ENCODE measurements at places on chromosomes 12 and 14.

DNA sequence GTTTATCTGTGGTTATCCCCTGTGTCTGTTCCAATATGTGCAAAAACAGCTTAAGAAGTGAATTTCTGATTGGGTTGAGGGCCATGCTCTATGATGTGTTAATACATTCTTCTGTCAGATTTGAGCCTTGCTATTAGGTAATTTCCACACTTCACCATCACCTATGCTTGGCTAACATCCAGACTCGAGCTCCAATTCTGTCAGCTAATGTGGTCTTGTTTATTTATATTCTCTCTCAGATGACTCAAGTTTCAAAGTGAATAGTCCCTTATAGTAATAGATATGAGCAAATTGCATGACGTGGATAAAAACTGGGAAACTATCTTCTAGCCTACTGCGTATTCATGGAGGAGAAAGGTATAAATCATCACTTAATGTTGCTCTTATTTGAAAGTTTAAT is 451.3 kb downstream of the SNAPC1 start:
- no peak for ATAC-seq

DNA sequence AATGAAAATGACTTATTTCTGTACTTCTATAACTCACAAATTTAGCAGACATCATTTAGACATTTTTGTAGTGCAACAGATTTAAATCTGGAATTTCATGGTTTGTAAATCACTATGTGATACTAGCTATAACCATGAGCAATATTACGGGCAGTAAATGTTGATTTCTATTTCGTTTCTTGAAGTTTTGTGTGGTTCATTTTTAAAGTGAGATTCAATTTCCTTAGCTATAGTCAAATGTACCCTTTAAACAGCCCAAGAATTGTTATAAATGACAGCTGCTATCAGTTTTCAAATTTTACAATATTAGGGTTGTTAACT is 30.2 kb downstream of the NUDT4 start:
- ATAC-seq: peak; percentile 53

DNA sequence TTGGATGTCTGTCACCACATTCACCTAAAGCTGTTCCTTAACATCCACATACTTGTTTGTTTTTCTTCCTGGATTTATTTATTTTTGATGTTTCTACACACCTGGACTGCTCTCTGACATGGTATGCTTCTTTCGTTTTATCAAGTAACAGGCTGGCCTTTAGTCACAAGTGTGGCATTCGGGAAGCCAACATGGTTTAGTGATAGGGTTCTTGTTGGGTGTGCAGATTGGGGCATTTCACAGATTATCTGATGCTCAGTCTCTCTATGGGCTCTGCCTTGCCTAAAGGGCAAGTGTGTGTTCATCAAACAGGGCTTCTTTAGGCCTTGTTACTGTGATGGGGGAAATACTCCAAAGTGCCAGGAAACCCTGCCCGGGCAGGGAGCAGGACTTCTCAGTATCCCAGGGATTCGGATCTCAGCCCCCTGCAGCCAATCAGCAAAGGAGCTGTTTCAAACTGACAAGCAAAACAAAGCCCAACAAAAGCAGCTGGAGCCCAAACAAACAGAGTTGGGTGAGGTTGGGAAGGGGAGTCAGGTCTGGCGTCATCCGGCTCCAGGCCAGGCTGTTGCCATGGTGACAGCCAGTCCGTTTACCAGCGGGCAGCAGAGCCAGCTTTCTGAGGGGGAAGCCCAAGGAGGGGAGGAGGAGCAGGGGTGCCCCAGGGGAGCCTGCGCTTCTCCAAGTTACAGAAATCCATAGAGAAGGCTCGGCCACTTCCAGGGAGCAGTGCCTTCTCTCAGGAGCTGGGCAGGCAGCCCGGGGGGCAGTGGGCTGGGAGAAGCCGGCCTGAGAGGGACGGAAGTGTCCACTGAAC is 31.9 kb downstream of the FOS start:
- no peak for ATAC-seq

DNA sequence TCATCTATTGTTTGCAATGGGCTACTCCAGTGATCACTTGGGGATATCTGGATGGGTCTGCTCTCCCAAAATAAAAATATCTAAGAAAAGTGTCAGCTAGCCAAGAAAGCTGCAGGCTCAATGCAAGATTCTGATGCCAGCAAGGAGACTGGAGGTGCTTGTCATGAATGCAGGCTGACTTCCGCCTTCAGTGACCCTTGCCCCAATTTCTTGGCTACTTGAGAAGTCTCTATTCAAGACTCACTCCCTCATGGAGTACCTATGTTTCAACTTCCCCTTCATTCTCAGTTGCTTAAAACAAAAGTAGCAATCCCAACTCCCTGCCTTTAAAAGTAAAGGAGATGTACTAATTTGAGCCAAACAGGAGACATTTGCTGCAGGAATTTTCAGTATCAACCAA is 123.9 kb downstream of the GPR65 start:
- ATAC-seq: no peak

GRCh38 chr14:104361921-104362681 is 217.5 kb upstream of the C14orf180 start:
- ATAC-seq: no peak

DNA sequence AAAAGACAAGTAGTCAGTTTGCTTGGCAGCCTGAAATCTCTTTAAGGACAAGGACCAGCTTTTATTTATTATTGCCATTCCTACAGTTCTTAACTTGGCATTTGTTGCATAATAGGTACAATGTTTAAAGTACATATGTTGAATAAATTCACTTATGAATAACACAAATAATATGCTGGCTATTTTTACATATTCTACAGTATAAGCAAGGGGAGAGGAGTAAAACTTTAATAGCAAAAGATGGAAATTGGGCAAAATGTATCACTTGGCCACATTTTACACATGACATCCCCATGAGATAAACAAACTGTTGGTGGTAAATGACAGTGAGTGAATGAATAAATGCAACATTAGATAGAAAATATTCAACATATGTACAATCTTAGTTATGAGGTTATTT is 333.1 kb downstream of the DIO2 start:
- no peak for ATAC-seq

GRCh38 chr14:34137001-34137745 is 186.3 kb upstream of the EGLN3 start:
- ATAC-seq: no peak

GRCh38 chr12:2422591-2422990 is 369.8 kb downstream of the CACNA1C start:
- no peak for ATAC-seq

DNA sequence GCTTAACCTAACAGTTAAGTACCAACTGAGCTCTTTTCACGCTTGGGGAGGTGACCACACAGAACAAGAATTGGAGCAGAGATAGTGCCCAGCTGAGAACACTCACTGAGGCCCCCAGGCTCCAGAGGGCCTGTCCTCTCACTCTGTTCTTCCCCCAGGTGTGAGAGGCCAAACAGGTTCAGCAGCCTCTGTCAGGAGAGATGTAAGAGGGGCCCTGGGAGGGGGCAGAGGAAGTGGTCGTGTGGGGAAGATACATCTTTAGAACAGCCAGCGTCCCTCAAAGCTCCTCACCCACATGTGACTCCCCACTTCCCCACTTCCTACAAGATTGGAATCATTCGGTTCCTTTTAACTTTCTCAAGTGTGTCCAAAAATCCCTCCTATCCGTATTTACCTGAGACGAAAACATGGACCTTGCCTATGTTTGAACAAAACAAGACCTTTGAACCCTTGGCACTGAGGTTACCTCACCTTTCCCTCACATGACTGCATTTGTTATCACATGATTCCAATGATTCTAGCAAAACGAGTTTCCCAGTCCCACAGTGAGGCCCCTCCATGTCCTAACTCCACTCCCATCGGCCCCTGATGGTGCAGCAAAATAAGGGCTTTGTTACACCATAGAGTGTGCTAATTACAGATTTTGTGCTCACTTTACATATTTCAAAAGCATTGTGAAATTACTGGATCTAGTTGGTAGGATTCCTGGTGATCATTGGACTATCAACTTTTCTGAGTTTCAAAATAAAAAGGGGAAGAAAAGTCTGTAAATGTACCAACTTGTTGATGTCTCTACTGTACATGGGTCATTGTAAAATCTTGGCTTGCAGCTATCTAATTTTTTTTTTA is 40.0 kb upstream of the PAPOLA start:
- no peak for ATAC-seq

DNA sequence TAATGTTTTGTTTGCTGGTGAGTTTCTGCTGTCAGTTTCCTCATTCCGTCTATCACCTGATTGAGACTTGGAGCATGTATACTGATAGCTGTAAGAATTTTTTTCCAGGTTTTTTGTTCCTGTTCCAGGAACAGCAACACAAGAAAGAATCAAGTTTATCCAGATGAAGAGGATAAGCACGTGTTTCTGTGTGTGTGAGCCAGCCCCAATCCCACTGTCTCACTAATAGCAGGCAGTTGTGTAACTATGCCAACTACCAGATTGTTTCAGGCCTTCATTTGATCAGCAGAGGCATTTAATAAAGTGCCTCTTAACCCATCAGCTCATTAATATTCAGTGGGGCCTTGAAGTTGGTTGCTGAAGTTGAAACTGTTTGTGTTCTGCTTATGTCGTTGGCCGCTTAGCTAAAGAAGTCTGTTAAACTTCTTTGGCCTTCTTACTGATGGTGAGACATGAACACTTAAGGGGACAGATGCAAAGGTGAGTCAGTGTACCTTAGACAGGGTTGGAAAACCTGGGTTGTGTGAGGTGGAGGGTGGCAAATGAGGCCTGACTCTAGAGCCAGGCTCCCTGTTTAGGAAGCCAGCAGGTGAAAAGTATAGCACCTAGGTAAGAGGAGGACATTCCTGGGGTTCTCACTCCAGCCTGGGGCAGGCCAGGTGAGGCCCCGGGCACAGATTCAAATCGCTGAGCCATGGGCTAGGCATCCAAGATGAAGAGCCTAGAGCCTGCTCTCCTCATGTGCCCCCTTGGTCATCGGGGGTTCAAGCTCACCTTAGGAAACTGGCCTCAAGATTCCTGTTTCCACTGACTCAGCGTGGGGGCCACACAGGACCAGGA is 3.7 kb downstream of the ANKRD13A start:
- no peak for ATAC-seq

GRCh38 chr14:93951635-93952540 is 24.5 kb downstream of the ASB2 start:
- ATAC-seq: no peak

DNA sequence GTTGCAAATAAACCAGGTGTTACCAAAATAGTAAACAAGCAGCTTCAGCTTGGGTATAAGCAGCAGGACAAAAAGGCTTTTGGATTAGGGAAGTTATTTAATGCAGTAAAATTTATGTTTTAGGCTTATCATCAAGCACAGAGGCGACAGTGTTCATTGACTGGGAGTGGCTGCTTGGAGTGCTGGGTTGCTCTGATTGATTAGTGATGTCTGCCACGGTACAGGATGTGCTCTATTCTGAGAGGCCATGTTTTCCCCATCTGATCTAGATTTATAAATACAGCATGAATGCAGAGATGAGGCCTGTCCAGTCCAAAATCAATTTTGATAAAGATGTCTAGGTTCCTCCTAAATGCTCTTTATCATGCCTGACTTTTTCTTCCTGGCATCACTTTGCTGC is 83.5 kb downstream of the MAP1LC3B2 start:
- no peak for ATAC-seq

- ATAC-seq: no peak
These were observed 361.2 kb downstream of the CCER1 start for GRCh38 chr12:90593596-90594295.

DNA sequence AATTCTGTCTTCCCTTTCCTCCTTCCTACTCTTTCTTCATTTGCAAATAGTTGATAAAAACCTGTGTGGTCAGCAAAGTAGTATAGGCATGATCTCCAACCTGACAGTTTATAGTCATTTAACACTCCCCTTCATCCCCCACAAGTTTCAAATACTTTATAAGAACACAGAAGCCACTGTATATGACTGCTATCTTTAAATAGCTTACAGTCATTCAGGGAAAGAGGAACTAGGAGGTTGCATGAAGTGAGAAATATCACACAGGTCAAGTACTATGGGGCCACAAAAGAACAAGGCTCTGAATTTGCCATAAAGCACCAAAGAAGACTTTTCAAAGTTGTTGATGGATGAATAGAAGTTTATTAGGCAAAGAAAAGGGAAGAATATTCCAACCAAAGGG is 431.3 kb downstream of the NPAS3 start:
- no peak for ATAC-seq

DNA sequence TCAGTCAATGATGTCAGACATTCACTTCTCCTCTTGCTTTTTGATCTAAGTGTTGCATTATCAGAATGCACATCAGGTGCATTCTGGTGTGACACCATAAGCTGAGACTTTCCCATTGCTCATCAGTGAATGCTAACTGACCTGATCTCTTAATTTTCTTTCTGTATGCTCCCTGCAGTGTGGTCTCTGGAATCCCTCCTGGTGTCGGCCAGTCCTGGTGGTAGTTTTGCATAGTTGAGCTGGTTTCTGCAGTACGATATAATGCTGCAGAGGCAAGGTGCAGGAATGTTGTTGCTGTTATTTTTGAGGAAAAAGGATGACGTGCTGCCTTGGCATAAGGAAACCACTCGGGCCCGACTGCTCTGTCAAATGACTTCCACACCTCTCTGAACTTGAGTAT is 11.0 kb upstream of the SRP54 start:
- ATAC-seq: no peak

GRCh38 chr12:55725556-55725955 is 3.3 kb downstream of the CD63 start:
- ATAC-seq: no peak

DNA sequence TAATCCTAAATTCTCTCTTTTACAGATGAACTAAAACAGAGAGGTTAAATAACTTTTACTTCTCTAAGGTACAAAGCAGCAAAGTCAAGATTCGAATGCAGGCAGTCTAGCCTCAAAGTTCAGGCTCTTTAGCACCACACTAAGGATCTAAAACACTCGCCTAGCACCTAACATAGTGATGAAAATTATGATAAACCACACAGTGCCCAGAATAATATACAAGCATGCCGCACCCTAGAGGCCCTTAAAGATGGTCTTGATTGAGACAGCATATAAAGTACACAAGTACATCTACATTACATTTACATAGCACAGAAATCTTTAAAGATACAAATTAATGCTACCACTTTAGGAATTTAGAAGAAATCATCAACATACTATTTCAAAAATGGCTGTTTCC is 207.0 kb downstream of the MED13L start:
- ATAC-seq: no peak

DNA sequence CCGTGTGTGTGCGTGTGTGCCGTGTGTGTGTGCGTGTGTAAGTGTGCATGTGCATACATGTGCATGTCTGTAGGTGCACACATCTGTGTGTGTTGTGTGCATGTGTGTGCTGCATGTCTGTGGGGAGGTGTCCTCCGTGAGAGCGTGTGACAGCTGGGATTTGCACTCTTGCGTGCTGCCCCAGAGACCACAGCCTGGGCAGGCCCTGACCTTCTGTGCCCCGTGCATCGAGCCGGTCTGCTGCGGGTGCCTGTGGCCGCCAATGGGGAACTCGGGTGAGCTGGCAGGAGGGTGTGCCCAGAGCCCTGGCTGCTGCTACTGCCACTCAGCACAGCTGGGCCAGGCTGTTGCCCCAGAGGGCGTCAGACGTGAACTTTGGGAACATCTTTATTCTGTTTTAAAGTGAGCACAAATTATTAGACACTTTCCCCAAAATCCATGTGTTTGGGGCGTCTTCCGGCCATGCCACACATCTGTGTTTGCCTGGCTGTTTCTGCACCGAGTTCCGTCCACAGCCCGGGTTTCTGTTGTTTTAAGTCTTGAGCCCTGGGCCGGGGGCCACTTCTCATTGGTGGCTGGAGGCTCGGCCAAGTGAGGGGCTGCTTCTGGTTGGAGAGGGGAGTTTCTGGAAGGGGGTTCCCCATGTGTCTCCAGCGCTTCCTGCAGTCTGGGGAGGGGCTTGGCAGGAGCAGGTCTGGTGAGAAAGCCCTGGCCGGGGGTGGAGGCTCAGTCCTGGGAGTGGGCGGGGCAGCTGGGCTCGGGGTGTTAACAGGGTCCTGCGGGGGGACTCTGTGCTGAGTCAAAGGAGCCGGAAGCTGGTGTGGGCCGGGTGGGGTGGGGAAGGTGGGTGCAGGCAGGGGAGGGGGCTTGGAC is 7.6 kb downstream of the CEP170B start:
- no peak for ATAC-seq

Measured in activated T-helper 17 cell treated with anti-CD3 and anti-CD28 coated beads, Interleukin-2, amount 50 U/mL, for 72 hours (primary cell).